ENCODE measurements at places on chromosomes 5 and 9.

DNA sequence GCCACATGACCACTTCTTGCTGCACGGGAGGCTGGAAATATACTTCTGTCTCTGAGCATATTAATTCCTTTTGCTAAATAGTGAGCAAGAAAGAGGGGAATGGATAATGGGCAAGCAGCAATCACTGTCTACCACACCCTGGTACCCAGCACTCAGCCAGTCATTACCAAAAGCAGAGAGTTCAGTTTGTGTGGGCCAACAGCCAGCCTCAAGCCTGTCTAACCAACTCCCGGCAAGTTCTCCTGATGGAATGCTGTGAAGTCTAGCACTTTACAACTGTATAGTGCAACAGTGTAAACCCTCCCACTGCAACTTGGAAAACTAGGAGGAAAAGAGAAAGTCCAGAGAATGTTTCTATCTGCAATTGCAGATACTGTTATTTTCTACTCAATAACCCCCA, 47.8 kb downstream of the PLK2 start:
- no peaks in the 10 kb centered on the region for H3K27me3 ChIP-seq
- no peak overlapping the region for H3K4me3 ChIP-seq
- H3K4me1 ChIP-seq, result no peaks in the 10 kb centered on the region
- DNase-seq, result no peak

DNA sequence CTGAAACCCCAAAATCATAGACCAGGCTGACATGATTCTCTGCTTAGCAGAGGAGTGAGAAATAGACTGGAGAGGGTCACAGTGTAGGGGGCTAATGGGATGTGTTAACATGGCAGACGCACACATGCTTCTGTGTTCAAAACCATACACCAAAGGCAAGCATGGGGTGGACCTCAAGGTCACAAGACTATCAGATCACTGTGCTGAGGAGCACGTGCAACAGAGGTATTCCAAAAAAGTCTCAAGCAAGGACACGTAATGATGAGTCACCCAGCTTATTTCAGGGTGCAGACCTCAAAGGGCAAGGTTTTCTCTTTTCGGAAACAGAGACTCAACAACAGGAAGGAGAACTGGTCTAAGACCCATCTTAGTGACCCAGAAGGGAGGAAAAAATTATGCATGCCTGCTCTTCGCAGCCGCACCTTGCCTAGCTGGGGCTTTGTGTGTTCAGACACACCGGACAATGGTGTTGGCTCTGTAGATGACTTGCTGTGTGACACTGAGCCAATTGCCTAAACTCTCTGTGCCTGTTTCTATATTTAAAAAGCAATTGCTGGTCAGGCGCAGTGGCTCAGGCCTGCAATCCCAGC, 20.3 kb downstream of the WHRN start:
- H3K27ac ChIP-seq, result no peak overlapping the region
- no peaks in the 10 kb centered on the region for H3K36me3 ChIP-seq
- DNase-seq, result no peak

DNA sequence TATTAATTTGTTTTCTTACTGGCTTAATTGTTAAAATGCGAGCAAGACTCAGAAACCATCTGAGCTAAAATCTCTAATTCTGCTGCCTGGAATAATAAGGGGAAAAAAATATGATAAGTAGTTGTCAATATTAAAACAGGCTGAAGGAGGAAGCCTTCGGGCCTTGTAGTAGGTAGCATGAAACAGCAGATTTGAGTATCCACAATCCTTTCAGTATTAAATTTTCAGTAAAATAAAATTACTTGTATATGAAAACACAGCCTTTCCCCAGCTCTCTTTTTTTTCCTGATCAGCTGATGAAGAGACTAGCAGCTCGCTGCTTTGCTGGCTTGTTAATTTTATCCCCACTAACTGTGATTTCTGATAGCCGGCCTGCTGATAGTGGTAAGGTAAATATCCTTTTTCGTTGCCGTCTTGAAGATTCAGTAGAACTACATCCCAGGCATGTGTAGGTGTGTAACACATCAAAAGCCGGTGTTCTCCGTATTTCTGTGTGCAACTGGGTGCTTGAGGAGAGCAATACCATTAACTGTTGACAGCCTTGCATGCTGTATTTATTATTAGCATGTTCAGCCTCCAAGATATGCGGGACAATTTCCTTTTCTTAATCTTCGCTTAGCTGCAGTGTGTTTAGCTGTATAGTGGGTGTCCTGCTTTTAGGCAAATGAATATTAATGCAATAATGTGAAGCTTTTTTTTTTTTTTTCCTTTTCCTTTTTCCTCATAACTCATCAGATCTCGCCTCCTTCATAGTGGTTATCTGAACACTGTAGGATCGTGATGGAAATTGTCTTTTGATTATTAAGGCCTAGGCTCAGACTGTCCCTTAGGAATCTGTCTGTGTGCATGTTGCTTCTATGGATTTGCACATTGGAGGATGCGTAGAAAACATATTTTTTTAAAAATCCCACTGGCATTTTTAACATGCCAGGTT, 144.6 kb downstream of the SMARCA2 start:
- H3K4me1 ChIP-seq, result peaks cover 18% of the 10 kb centered on the region
- H3K36me3 ChIP-seq, result no peaks in the 10 kb centered on the region
- no peaks in the 10 kb centered on the region for H3K27me3 ChIP-seq
- peak overlapping the region; percentile 21 for H3K27ac ChIP-seq
- no peak for DNase-seq
- no peak overlapping the region for H3K4me3 ChIP-seq

DNA sequence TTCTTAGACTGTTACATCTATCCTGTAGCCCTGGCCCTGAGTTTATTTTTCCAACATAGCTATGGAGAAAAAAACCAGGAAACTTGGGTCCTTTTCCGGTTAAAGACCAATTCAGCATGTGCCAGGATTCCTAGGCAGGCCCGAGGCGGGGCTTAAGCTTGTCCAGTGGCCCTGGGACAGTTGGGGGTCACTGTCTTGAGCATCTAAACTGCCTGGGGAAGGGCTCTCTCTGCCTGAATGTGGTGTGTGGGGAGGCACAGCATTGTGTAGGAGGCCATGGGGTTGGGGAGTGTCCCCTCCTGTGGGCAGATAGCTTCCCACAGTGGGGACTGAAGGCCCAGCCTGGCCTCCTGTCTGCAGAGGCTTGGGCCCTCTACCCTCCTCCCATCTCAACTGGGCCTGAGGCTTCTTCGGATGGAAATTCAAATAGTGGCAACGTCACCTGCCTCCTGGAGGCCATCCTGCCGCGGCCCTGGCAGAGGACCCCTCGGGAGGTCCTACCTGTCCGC, 88.8 kb downstream of the PHF2 start:
- DNase-seq, result no peak
- H3K27ac ChIP-seq, result no peak overlapping the region

DNA sequence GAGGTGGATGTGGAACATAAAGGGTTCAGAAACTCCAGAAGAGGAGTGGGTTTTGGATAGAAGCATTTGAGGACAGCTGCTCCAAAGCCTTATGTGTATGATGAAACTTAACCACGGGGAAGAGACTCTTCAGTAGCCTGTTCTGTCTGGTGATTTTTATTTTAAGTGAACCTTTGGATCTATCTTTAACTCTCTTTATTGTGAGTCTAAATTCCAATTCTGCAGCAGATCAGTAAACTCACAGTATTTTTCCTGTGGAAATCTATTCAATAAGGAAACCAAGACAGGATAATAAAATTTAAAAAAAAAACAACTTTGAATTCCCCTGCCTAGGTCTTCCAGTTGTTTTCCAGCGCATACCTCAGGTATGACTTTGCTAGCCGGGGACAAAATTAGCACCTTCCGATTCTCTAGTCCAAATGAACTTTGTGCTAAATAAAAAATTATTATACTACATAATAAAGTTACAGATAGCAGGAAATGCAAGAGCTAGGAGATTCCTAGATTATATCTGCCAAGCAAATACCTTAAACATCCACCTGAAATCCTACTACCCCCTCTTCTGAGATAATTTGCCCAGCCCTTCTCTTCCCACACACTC, 101.9 kb downstream of the NLN start:
- H3K27ac ChIP-seq, result no peak overlapping the region
- H3K4me3 ChIP-seq, result no peak overlapping the region
- H3K36me3 ChIP-seq, result peaks cover 12% of the 10 kb centered on the region
- no peaks in the 10 kb centered on the region for H3K4me1 ChIP-seq

GRCh38 chr5:21573416-21574314, 1279.5 kb downstream of the CDH12 start:
- H3K27me3 ChIP-seq, result no peaks in the 10 kb centered on the region
- no peak for DNase-seq
- no peak overlapping the region for H3K27ac ChIP-seq
- H3K4me3 ChIP-seq, result no peak overlapping the region
- H3K36me3 ChIP-seq, result no peaks in the 10 kb centered on the region

DNA sequence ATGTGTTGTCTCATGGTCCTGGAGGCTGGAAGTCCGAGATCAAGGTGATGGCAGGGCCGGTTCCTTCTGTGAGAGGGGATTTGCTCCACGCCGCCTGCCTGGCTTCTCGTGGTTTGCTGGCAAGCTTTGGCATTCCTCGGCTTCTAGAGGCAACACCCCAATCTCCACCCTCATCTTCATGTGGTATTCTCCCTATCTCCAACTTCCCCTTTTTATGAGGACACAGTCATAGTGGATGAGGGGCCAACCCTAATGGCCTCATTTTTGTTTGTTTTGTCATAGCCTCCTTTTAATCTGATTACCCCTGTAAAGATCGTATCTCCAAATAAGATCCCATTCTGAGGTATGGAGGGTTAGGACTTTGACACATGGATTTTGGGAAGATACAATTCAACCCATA, 41.7 kb upstream of the CLK4 start:
- H3K36me3 ChIP-seq, result no peaks in the 10 kb centered on the region
- H3K27me3 ChIP-seq, result no peaks in the 10 kb centered on the region
- no peak for DNase-seq
- H3K4me3 ChIP-seq, result no peak overlapping the region
- H3K27ac ChIP-seq, result no peak overlapping the region
- no peaks in the 10 kb centered on the region for H3K4me1 ChIP-seq

DNA sequence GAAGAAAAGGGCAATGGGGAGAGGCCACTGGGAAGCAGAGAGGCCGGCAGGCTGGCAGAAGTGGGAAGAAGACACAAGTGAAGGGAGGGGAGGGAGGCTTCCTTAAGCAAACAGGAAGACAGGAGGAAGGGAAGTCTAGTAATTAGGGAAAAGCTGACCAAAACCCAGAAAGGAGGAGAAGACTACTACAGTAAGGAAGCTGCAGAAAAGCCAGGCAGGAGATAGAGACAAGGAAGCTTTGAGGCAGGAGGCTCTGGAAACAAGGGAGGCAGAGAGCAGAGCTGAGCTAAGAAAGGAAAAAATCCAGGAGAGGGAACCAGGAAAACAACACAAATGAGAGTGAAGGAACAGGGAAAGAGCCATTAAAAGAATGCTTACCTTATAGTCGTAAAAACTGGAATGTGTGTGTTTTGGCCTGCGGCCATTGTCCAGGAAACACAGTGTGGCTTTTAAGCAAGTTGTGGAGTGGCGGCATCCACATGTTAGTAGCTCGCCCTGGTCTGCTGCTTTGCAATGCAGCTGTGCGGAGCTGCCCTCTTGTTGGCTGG, 317.1 kb upstream of the CLINT1 start:
- no peaks in the 10 kb centered on the region for H3K36me3 ChIP-seq
- no peak overlapping the region for H3K4me3 ChIP-seq
- H3K27me3 ChIP-seq, result no peaks in the 10 kb centered on the region
- H3K27ac ChIP-seq, result no peak overlapping the region
- DNase-seq, result no peak
- H3K4me1 ChIP-seq, result peaks cover 5% of the 10 kb centered on the region

- DNase-seq, result no peak
- H3K27ac ChIP-seq, result no peak overlapping the region
- no peaks in the 10 kb centered on the region for H3K4me1 ChIP-seq
- H3K36me3 ChIP-seq, result peaks cover 16% of the 10 kb centered on the region
Measured at GRCh38 chr9:91408475-91408874, 15.2 kb downstream of the NFIL3 start.

GRCh38 chr5:122062205-122062604, 15.9 kb downstream of the LOX start:
- no peaks in the 10 kb centered on the region for H3K27me3 ChIP-seq
- no peak for DNase-seq
- no peaks in the 10 kb centered on the region for H3K4me1 ChIP-seq
- no peak overlapping the region for H3K27ac ChIP-seq

DNA sequence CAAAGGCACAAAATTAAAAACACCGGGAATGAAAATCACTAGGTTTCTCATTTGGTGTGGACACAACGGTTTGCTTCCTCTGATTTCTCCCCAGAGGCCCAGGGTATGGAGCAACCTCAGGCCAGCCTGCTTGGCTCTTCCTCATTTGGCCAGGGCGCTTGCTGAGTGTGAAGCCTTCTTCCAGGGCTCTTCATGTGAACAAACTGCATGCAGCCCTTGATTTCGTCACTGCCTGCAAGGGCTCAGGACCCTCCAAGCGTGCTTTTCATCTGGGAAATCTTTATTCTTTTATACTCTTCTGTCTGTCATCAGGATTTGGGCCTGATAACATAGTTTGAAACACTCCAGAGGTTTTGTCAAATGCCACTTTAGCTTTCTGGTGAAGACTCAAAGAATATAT, 122.6 kb upstream of the KLF4 start:
- H3K4me1 ChIP-seq, result no peaks in the 10 kb centered on the region
- no peak overlapping the region for H3K4me3 ChIP-seq
- no peak overlapping the region for H3K27ac ChIP-seq
- H3K27me3 ChIP-seq, result no peaks in the 10 kb centered on the region

DNA sequence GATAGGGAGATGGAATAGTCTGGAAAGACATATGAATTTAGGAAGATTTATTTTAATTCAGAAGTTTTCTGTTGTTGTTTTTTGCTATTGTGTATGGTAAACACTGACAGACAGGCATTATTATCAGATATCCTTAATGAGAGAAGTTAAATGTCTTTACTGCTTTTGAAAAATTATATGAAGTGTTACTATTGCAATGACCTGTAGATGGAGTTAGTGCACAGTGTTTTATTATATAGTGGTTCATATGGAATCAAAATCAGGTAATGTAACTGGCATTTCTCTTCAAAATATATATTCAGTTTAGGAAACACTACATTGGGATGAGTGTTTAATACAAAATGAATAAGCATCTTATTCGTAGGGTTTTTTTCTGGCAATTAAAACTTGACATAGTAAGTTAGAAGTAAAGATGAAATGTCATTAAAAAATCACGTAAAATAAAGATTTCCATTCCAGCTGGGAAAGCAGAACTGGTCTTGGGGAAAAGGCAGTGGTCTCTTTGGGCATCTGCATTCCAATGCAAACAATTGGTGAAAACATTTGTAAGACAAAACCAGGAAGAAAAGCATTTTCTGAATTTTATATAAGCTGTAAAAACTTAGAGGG, 3.9 kb downstream of the GABRA1 start:
- H3K4me3 ChIP-seq, result peak overlapping the region; percentile 30
- H3K27me3 ChIP-seq, result no peaks in the 10 kb centered on the region
- no peak overlapping the region for H3K27ac ChIP-seq

GRCh38 chr5:138360941-138361452, 8.5 kb downstream of the KDM3B start:
- no peak overlapping the region for H3K27ac ChIP-seq
- H3K4me1 ChIP-seq, result no peaks in the 10 kb centered on the region
- no peak for DNase-seq
- no peaks in the 10 kb centered on the region for H3K27me3 ChIP-seq

GRCh38 chr5:33340195-33340594, 100.6 kb upstream of the TARS1 start:
- no peaks in the 10 kb centered on the region for H3K27me3 ChIP-seq
- no peaks in the 10 kb centered on the region for H3K36me3 ChIP-seq
- H3K27ac ChIP-seq, result no peak overlapping the region
- DNase-seq, result no peak

- H3K36me3 ChIP-seq, result no peaks in the 10 kb centered on the region
- H3K4me3 ChIP-seq, result no peak overlapping the region
- H3K27ac ChIP-seq, result no peak overlapping the region
- peaks cover 3% of the 10 kb centered on the region for H3K4me1 ChIP-seq
- no peak for DNase-seq
Measured at GRCh38 chr5:137462265-137462590, 36.9 kb downstream of the SPOCK1 start.

- H3K27me3 ChIP-seq, result no peaks in the 10 kb centered on the region
- H3K4me1 ChIP-seq, result peaks cover 7% of the 10 kb centered on the region
- no peak for DNase-seq
- H3K36me3 ChIP-seq, result no peaks in the 10 kb centered on the region
Measured at GRCh38 chr9:79694676-79695400, 123.1 kb downstream of the TLE4 start.

Data from H1 (cell line).